Left renal pelvis (tissue), 4 donors: ENCODE measurements at places on chromosomes 1 and 21.

DNA sequence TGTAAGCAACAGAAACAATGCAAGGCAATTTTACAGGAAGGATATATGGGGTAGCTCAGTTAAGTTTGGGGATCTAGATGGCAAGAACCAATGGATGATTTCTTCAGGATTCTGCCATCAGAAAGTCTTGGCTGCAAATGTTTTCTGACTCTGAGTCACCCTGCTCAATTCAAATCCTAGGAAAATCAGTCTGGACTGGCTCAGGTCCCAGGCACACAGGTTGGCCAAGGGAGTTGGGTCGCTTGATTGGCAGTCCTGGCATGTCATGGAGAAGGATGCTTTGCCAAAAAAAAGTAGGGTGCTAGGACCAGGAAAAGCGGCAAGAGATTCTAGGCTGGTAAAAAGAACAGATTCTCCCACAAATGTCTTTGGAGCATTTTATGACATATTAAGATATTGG, 28.9 kb upstream of the S1PR1 start:
- DNase-seq, result no peak

DNA sequence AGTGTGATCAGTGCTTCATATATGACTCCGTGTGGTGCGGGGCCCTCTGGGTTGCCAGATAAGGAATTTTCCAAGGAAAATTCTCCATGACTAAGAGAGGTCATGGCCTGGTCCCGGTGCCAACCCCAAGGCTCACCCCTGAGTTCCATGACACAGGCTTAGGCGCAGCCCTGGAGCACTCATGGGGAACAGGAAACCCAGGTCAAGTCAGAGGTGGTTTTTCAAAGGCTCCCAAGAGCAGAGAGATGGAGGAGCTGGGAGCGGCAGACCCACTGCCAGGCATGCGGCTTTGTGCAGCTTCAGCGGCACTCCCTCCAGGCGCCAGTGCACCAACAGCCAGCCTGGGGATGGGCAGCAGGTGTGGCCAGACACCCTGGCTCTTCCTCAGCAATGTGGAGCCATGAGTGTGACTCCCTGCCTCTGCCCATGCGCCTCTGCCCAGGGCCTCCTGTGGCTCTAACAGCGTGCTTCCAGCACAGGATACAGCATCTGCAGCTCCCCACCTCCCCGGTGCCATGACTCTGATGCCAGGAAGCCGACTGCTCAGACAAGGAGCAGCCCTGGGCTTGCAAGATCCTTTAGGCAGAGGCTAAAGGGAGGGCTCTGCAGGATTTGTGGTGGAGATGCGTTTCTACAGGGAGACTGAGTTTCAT, 47.3 kb downstream of the GPR161 start:
- no peak for DNase-seq

DNA sequence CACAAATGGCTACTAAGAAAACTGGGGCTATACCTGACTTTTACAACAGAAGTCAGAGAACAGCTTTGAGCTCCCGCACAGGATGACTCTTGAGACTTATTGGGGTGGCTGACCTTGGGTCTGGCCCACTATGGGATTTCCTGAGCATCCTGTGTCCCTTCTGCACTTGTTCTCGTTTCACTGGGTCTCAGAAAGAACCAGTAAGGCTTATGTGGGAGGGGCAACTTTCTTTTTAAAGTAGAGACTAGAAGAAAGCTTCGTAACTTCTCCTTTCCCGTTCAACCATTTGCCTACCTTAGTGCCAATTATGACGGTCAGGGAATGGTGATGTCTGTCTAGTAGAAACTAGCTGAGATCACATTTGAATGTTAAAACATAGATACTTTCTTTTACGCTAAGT, 59.5 kb upstream of the C1orf105 start:
- no peak for DNase-seq

- no peak for DNase-seq
Observed at GRCh38 chr21:42310411-42311001, 4.7 kb downstream of the TFF3 start.

GRCh38 chr21:19048098-19048672, 644.6 kb upstream of the TMPRSS15 start:
- DNase-seq, result no peak

- no peak for DNase-seq
Observed at GRCh38 chr1:173415490-173415889, 61.6 kb upstream of the PRDX6 start.

DNA sequence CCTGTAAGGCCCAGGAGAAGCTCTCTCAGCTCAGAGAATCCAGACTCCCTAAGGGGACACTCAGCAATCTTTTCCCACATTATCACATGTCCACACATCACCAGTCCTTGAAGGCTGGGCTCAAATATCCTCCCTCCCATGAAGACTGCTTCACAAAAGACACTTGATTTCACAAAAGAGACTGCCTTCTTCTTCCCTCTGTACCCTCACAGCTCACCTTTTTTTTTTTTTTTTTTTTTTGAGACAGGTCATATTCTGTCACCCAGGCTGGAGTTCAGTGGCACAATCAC, 1.5 kb downstream of the CD58 start:
- DNase-seq, result no peak

GRCh38 chr1:248576260-248576980, 1.9 kb upstream of the OR2T34 start:
- DNase-seq, result no peak

- no peak for DNase-seq
Observed at GRCh38 chr1:184558691-184559090, 171.9 kb downstream of the C1orf21 start.

- DNase-seq, result no peak
Observed at GRCh38 chr1:203055161-203055799, 29.0 kb downstream of the PPFIA4 start.

GRCh38 chr1:51669272-51669671, 52.4 kb downstream of the OSBPL9 start:
- DNase-seq, result no peak

- DNase-seq, result no peak
Observed at GRCh38 chr1:99725996-99726395, 40.4 kb downstream of the FRRS1 start.

DNA sequence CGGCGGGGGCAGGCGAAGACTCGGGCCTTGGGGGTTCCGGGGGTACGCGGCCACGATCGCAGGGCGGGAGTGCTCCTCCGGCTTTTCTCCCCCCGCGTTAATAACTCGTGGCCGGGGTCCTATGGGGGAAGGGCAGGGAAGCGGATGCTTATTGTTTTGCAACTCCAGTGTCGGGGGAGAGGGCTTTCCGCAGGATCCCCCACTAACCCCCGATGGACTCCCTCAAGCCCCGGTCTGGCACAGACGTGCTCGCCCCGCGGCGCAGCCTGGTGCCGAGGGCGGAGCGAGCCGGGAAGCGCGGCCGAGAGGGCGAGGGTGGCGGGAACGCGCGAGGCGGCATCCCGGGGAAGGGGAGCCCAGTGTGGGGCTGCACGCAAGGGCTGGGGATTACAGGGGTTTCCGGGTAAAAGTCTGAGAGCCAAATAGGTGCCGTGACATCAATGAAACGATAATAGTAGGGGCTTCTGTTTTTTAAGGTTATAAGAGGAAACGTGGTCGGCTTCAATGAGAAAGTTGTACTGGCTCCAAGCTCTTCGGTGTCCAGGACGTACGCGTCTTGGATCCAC, 772 bp downstream of the UCK2 start:
- DNase-seq, result peak; percentile 36

DNA sequence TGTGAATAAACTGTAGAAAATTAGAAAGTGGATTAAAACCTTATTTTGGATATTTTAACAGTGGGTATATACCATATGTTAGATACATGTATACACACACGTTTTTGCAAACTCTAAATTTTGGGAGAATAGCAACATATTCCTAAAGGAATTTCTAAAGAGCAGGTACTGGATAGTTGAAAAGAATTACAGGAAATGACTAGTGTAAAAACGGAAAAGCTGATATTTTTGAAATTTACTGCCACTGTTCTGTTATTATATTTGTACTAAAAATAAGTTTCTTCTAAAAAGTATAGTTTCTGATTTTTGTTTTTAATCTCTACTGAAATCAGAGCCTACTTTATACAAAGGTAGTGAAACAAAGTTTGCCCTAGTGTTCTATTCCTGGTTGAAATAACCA, 114.1 kb downstream of the HS2ST1 start:
- no peak for DNase-seq

DNA sequence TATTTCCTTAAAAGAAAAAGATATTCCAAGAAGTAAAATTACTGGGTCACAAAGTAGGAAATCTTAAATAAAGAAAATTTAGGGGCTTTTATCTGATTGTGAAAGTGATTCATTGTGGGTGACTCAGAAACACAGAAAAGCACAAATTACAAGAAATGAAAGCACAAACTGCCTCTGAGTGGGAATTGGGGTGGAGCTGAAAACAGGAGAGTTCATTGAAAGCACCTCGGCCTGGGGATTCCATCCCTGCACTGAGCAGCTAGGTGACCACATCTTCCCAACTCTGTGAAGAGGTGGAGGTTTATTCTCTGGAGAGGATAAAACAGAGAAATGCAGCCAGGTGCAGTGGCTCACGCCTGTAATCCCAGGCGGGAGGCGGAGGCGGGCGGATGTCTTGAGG, 7.4 kb downstream of the GJA4 start:
- DNase-seq, result no peak
